ENCODE measurements at places on chromosomes 16 and 17.

DNA sequence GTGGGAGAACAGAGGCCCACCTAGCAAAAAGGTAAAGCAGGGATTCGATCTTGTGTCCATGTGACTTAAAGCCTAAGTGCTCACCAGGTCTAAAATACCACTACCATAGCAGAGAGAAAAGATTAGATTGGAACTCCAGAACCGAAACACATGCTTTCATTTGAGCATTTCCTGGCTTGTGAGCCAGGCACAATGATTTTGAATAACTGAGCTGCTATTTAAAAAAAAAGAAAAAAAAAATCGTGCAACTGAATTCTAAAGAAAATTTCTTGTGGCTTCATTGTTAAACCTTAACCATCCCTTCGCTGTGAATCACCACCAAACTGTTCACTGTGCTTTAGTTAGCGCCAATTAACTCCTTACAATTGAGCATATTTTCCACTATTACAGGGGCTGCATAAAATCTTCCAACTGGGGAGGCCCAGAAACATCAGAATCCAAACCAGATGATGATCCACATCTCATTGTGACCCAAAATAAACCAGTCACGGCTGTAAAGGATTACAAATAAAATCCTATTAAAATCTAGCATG lies 366.4 kb upstream of the ERCC4 start:
- DNase-seq: no peak

GRCh38 chr17:77151186-77151585 lies 10.4 kb downstream of the SEC14L1 start:
- no peak for DNase-seq

DNA sequence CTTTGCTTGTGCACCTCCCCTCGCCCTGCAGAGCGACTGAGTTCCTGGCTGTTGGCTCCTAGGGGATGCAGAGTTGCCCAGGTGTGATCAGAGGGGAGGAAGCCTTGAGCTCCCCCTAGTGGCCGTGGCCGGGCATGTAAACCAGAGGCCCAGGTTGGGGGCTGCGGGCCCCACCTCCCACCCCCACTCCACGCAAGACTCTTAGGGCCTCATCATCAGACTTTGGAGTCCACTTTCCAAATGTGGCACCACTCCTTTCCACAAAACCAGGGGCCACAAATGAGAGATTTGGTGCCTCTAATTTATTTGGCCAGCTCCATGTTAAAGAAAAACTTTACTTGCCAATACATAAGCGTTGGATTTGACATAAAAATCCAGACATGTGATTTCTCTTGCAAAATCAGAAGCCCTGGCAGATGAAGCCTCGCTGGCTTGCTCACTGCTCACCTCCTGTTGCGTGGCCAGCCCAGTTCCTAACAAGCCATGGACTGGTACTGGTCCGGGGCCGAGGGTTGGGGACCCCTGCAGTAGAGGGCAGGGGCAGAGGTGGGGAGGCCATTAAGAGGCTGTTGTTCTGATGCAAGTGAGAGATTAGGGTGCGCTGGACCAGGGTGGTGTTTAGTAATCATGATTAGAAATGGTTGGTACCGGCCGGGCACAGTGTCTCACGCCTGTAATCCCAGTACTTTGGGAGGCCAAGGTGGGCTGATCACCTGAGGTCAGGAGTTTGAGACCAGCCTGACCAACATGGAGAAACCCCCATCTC lies 28.7 kb upstream of the GAS7 start:
- DNase-seq: no peak

DNA sequence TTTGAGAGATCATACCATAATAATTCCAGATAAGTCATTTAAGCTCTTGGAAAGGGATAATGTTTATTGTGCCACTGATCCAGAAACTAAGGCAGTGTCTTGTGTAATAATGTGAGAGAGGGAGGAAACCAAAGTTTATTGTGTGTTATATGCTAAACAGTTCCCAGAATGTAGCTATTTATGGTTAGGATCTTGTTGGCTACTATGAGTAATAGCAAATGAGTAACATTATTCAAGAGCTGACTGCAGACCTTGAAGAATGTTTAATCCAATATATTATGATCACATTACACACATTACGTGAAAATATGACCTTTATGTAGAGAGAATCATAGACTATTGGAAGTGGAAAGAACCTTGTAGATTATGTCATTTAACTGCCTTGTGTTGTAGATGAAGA lies 139.5 kb downstream of the BCAS3 start:
- DNase-seq: peak; percentile 91

DNA sequence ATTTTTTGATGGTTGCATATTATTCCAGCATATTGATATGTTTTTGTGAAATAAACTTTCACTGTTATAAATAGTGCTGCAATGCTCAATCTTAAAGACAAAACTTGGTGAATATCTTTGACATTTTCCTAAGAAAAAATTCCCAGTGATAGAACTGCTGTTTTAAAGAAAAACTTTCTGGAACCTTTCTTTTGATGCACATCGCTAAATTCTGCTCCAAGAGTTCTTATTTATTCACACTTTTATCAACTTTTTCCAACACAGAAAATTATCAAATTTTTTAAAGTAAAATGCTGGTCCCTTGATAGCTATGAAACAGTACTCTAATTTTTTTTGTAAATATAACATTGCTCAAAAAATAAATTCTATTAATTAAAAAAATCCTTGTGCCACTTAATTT lies 196.6 kb downstream of the HS3ST3A1 start:
- DNase-seq: no peak

DNA sequence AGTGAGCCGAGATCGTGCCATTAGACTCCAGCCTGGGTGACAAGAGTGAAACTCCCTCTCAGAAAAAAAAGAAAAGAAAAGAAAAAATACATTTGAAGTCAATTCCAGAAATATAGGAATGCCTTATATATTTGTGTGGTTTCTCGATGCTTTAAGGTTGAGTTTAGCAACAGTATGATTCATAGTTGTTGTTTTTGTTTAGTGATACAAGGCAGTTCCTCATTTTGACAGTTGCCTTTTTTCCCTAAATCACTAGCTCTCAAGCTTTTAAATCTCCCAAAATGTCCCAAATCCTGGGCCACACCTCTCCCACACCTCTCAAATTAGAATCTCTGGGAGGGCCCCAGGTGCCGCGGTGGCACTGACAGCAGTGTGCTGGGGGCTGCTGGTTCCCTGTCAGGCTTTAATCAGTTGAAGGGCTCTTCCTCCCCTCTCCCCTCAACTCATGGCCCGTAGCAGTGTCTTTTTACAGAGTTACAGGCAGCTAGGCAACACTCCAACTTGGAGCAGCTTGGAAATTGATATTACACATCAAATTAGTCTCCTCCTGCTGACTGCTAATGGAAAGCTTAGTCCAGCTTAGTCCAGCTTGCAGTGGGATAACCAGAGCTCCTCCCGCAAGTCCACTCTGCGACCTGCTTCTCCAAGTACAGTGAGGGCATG lies 58.4 kb downstream of the EPN2 start:
- no peak for DNase-seq

- DNase-seq: no peak
Measured at GRCh38 chr16:68486502-68487202, 38.3 kb upstream of the SMPD3 start.

DNA sequence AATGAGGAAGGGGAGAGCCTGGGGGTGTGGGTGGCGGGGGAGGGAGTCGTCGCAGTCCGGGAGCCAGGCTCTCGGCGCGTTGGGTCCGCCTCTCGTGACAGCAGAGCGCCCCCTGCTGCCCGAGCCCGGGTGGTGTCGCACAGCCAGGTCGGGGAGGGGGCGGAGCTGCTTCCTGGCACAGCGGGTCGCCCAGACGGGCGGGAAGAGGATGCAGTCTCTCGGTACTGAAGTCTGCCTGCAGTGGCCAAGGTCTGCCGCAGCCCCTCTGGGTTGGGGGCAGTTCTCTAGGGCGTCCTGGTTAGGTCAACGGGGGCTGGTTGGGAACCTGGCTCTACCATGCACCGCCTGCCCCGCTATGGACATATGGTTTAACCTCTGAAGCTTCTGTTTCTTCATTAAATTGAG lies 38.2 kb upstream of the CCDC182 start:
- no peak for DNase-seq

DNA sequence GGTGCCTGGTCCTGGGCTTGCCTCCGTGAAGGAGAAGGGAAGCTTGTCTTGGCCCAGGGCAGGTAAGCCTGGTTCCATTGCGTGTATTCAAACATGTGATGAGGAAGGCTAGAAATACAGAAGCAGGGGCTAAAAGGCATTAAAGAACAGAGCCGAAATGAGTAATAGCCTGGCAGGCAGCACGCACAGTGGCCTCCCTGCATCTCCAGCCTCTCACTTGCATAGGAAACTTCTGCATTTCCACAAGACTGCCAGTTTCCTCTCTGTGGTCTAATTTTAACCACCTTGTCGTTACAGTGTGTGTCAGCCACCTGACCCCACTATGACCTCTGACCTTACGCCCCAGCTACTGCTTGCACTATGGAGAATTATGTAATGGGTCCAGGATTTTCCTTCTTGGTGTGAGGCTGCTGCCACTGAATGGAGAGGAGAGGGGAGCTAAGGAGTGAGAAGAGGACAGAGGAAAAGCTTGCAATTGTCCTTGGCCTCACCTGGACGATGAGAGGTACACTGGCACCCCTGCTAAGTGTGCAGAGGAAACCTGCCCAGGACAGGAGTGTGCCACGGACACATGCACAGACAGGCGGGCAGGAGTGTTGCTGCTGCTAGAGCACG lies 32.8 kb downstream of the HIC1 start:
- DNase-seq: no peak

- no peak for DNase-seq
Measured at GRCh38 chr16:27436921-27437650, 35.1 kb downstream of the IL21R start.

DNA sequence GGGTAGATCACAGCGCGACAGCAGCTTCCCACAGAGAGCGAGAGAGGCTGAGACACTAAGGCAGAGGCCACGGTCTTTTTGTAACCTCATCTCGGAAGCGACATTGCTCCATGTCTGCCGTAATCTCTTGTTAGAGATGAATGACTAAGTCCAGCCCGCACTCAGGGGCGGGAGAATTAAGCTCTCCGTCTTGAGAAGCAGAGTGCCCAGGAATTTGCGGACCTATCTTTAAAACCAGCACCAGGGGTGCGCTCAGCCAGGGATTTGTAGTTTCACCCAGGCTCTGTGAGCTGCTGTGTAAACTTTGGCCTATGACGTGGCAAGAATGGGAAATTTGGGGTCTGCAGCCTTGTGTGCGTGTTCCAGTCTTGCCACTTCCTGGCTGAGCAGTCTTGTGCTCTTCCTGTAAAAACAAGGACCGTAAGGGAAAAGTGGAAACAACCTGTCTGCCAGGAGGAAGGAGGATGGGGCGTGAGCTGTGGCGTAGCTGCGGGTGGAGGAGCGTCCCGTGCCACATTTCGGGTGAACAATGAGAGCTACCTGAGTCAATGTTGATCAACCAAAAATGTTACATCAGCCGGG lies 16.0 kb upstream of the JPH3 start:
- no peak for DNase-seq

DNA sequence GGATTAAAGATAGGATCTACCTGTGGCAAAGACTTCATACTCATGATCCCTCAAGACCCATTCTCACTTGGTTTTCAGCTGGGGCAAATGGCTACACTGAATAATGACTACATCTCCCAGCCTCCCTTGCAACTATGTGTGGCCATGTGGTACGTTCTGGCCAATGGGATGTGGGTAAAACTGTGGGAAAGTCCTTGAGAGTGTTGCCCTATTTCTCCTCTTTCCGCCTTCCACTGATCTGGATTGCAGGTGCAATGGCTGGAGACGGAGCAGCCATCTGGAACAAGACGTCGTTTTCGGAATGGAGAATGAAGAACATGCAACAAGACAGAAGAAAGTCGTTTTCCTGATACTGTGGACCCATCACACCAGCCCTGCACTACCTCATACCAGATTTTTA lies 48.5 kb downstream of the HAPSTR1 start:
- DNase-seq: no peak

DNA sequence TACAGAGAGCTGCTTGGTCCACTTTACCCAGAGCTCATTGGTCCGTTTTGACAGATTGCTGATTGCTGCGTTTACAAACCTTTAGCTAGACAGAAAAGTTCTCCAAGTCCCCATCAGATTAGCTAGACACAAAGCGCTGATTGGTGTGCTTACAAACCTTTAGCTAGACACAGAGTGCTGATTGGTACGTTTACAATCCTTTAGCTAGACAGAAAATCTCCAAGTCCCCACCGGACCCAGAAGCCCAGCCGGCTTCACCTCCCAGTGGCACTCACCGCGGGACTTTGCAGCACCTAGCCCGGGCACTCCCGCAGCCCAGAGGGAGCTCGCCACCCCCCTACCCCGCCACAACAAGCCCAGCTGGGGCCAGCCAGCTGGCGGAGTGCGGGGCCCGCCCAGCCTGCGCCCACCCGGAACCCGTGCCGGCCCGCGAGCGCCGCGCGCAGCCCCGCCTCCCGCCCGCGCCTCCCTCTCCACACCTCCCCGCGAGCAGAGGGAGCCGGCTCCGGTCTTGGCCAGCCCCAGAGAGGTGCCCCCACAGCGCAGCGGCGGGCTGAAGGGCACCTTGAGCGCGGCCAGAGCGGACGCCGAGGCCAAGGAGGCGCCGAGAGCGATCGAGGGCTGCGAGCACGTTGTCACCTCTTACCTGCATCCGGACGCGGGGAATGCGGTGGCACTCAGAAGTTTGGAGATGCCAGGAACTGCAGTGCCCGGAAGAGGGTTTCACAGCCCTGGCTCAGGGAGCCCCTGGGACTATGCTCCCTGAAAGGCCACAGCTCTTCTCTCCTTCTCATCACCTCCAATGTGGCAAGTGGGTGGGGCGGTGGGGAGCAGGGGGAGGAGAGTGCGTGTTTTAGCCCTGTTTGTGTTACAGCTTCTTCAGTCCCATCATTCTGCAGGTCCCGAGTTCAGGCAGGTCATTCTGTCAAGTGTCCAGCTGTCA lies 1504.5 kb downstream of the CDH11 start:
- DNase-seq: no peak

DNA sequence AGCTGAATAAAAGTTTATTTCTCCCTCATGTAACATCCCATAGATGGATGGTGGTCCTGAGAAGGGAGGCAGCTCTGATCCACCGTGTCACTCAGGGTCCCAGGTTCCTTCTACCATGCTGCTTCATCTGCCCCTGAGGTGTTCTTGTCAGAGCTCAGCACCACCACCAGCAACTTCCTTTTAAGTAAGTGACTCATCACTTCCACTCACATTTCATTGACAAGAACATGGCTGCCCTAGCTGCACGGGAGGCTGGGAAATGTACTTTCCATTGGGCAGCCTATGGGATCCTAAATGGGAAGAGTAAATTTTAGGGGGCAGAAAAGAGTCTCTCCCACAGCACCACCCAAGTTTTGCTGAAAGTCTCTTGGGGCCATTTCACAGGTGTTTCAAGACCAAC lies 134.7 kb downstream of the USP31 start:
- no peak for DNase-seq

- DNase-seq: no peak
Measured at GRCh38 chr17:17946093-17946492, 26.1 kb downstream of the TOM1L2 start.

DNA sequence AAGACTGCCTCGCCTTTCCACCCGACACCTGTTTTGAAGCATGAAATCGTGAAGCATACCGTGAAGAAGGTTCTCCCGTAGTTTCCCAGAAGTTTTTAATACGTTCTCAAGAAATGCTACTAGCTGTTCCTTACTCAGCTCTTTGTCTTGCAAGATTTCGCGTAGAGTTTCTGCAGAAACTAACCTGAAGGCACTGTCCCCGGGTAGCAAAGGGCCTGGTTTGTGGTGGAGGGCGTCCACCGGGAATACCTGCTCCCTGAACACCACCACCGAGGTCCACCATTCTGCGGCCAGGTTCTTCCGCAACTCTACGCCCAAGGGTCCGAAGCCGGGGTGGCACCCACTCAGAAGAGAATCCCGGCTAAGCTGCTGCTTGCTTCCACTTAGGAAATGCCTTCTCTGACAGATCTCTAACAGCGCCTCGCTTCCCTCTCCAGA lies 487 bp downstream of the POLG2 start:
- DNase-seq: no peak
